Suppressor macrophage treated with lipopolysaccharide for 4 hours (primary cell): ENCODE measurements at places on chromosomes 16 and 17.

GRCh38 chr17:47229535-47230443 is 20.6 kb downstream of the MYL4 start:
- peak; percentile 94 for DNase-seq

- peak; percentile 7 for DNase-seq
These were observed 72.5 kb downstream of the MPRIP start for GRCh38 chr17:17114592-17115225.

GRCh38 chr17:76935331-76935730 is 67.1 kb downstream of the MGAT5B start:
- DNase-seq: no peak

GRCh38 chr17:44315760-44316731 is 7.6 kb downstream of the RUNDC3A start:
- no peak for DNase-seq

GRCh38 chr16:88312732-88313131 is 70.0 kb upstream of the ZNF469 start:
- DNase-seq: no peak

GRCh38 chr17:81419319-81419885 is 24.1 kb downstream of the BAHCC1 start:
- no peak for DNase-seq

- peak; percentile 4 for DNase-seq
These were observed 509 bp downstream of the CNEP1R1 start for GRCh38 chr16:50025537-50025931.

DNA sequence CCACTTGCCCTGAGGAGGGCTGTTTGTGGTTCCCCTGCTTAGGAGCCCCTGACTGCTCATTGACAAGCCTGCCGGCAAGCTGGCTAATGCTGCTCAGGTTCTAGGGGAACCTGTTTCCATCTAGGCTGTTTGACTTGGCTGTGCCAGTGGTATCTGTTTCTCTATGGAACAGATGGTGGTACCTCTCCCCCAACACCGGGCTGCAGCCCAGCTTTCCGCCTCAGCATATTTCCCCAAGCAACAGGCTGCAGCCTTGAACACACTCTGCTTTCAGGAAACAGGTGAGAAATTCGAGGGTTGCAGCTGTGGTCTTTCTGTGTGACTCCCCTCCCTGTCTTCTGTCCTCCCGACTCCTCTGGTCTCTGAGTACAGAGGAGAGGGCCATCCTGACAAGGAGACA is 132.3 kb downstream of the TMEM132E start:
- no peak for DNase-seq

DNA sequence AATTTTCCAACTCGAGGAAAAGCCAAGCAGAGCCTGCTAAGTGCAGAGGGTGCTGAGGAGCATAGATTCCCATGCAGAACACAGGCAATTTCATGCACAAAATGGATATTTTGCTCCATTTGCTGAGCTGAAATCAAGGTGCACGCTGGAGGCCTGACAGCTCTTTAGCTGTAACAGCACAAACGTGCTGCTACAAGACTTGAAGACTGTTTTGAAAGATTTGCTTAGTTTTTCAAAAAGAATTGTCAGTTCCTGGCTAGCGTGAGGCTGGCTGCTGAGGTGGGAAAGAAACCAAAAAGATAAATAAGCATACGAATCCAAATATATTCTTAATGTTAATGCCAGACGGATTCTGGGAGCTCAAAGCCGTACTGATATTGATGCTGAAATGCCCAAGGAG is 309.0 kb upstream of the MAF start:
- DNase-seq: no peak
